Vagina (tissue), 2 donors: ENCODE measurements at places on chromosomes 5 and 9.
A peak's percentile ranks its signal among the peaks of the same experiment; 100 is the strongest.

DNA sequence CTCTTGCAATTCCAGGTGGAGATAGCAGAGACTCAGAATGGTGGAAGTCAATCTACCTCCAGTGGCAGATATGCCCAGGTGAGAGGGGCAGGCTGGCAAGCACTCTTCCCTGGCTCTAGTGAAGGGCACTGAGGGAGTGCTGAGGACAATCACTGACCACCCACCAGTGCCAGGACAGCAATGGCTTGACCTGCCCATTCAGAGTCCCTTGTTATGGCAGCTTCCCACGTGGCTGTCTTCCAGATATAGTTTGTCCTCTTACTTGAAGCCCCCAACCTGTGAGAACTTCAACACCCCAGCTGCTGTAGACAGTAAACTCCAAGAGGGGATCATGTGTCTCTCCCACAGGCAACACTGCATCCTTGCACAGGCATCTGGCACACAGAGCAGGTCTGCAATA, 104.7 kb downstream of the LHFPL2 start:
- no peak for DNase-seq
- H3K27ac ChIP-seq: no peak overlapping the region
- no peak overlapping the region for H3K4me3 ChIP-seq
- peaks cover 51% of the 10 kb centered on the region for H3K4me1 ChIP-seq
- H3K36me3 ChIP-seq: no peaks in the 10 kb centered on the region

DNA sequence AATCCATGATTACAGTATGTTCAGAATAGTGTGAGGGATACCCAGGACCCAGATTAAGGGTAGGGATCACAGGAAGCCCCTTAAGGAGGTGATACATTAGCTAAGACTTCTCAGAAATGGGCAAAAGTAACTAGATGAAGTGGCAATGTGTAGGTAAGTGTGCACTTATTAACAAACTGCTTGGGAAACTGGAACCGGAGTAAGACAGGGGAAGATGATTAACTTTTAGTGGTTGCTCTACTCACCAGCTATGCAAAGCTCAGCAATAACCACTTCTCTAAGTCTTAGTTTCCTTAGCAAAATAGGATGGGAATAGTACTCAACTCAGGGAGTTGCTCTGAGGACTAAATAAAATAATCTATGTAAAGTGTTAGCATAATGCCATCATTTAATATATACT, 182.2 kb downstream of the MCTP1 start:
- no peaks in the 10 kb centered on the region for H3K4me1 ChIP-seq
- no peaks in the 10 kb centered on the region for H3K27me3 ChIP-seq
- DNase-seq: no peak
- H3K4me3 ChIP-seq: no peak overlapping the region
- H3K36me3 ChIP-seq: no peaks in the 10 kb centered on the region

- no peak overlapping the region for H3K4me3 ChIP-seq
- no peak for DNase-seq
- peaks cover 35% of the 10 kb centered on the region for H3K4me1 ChIP-seq
- no peaks in the 10 kb centered on the region for H3K36me3 ChIP-seq
- no peaks in the 10 kb centered on the region for H3K27me3 ChIP-seq
- H3K27ac ChIP-seq: no peak overlapping the region
These were observed 29.6 kb upstream of the UBAC1 start for GRCh38 chr9:135990468-135991429.

- H3K4me1 ChIP-seq: peaks cover 7% of the 10 kb centered on the region
- H3K27ac ChIP-seq: no peak overlapping the region
- no peak for DNase-seq
- no peaks in the 10 kb centered on the region for H3K27me3 ChIP-seq
- no peaks in the 10 kb centered on the region for H3K36me3 ChIP-seq
- H3K4me3 ChIP-seq: no peak overlapping the region
These were observed 11.3 kb upstream of the DIPK1B start for GRCh38 chr9:136700959-136701667.

- H3K27ac ChIP-seq: no peak overlapping the region
- no peak for DNase-seq
- H3K4me1 ChIP-seq: no peaks in the 10 kb centered on the region
- H3K4me3 ChIP-seq: no peak overlapping the region
- no peaks in the 10 kb centered on the region for H3K27me3 ChIP-seq
These were observed 15.6 kb upstream of the PRKAA1 start for GRCh38 chr5:40813698-40814281.

DNA sequence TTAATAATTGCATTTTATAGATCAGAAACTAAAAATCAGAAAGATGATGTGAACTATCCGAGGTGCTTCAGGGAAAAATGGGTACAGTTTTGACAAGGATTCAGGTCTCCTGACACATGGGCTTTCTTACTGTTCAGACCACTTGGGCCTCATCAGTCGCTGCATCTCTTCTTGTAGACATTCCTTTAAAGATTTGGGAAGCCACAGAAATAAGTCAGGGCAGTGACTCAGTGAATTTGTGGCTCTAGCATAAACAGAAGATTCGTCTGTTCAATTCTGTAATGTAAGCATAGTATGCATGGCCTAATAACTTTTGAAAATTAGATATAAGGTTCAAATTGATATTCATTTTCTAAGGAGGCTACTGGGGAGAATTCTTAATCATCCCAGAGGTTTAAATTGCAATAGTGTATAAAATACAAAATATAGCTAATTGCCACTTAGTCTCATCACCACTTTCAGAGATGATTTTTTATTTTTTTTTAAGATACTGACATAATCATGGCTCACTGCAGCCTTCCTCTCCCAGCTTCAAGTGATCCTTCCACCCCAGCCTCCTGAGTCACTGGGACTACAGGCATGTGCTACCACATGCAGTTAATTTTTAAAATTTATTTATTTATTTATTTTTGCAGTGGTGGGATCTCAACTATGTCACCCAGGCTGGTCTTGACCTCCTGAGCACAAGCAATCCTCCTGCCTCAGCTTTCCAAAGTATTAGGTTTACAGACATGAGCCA, 48.9 kb downstream of the RASEF start:
- no peaks in the 10 kb centered on the region for H3K36me3 ChIP-seq
- DNase-seq: no peak

DNA sequence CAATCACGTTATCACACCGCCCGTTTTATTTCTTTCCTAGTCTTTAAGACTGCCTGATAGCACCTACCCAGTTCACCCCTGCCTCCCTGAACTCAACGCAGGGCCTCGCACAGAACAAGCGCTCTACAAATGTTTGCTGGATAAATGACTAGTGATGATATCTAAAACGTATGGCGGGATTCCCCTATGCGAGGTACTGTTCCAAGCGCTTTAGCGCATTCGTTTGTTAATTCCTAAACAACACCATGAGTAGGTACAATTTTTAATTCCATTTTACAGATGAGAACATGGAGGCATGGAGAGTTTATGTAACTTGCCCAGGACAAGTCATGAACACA, 6.6 kb downstream of the POU4F3 start:
- H3K4me3 ChIP-seq: no peak overlapping the region
- H3K27ac ChIP-seq: no peak overlapping the region
- peaks cover 10% of the 10 kb centered on the region for H3K4me1 ChIP-seq
- peaks cover 16% of the 10 kb centered on the region for H3K27me3 ChIP-seq
- DNase-seq: no peak
- H3K36me3 ChIP-seq: no peaks in the 10 kb centered on the region

DNA sequence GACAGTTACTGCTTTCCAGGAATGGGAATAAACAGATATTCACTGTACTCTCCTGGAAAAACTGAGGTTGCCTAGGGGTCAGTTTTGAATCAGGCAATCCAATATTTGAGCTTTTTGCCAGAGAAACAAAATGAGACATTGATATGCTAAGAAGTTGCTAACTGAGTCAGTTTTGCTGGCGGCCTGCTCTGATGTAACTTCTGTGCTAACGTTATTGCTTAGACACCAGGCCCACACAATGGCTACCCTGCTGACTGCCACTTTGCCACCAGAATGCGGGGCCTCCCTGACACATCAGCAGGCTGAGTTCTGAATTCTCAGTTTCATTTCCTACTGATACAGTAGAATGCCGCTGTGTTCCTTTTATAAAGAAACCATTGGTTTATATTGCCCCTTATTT, 18.2 kb upstream of the ZNF618 start:
- no peak overlapping the region for H3K4me3 ChIP-seq
- DNase-seq: no peak
- H3K4me1 ChIP-seq: no peaks in the 10 kb centered on the region

DNA sequence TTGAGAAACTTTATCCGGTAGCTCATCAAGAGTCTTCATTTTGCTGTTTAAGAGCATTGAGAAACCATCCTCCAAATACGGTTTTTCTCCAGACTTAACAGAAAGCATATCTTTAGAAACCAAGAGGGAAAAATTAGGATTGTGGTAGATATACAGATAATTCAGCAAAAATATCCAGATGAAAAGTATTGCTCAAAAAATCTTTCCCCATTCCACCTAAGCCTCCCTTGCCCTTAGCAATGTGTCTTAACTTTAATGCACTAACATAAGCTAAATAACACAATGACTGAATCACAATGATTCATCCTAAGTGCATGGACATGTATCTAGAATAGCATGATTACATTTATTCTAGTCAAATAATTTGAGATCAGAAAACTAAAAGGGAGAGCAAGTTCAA, 130.3 kb upstream of the TARS1 start:
- no peaks in the 10 kb centered on the region for H3K27me3 ChIP-seq
- H3K27ac ChIP-seq: no peak overlapping the region
- H3K4me3 ChIP-seq: no peak overlapping the region
- no peak for DNase-seq
- H3K36me3 ChIP-seq: no peaks in the 10 kb centered on the region
- no peaks in the 10 kb centered on the region for H3K4me1 ChIP-seq

- DNase-seq: no peak
- peaks cover 12% of the 10 kb centered on the region for H3K4me1 ChIP-seq
- peaks cover 3% of the 10 kb centered on the region for H3K27me3 ChIP-seq
- H3K36me3 ChIP-seq: no peaks in the 10 kb centered on the region
These were observed 46.3 kb downstream of the STC2 start for GRCh38 chr5:173281910-173282309.

GRCh38 chr9:135307300-135307699, 172.3 kb upstream of the PPP1R26 start:
- H3K27me3 ChIP-seq: no peaks in the 10 kb centered on the region
- peak; percentile 64 for DNase-seq
- peaks cover 5% of the 10 kb centered on the region for H3K4me1 ChIP-seq
- H3K27ac ChIP-seq: no peak overlapping the region

GRCh38 chr9:35338086-35338485, 151.8 kb upstream of the RUSC2 start:
- H3K27ac ChIP-seq: no peak overlapping the region
- DNase-seq: no peak
- no peaks in the 10 kb centered on the region for H3K36me3 ChIP-seq
- no peaks in the 10 kb centered on the region for H3K27me3 ChIP-seq

- H3K36me3 ChIP-seq: no peaks in the 10 kb centered on the region
- DNase-seq: no peak
- no peak overlapping the region for H3K4me3 ChIP-seq
- H3K27me3 ChIP-seq: no peaks in the 10 kb centered on the region
- no peak overlapping the region for H3K27ac ChIP-seq
- no peaks in the 10 kb centered on the region for H3K4me1 ChIP-seq
These were observed 91.9 kb upstream of the ITGA2 start for GRCh38 chr5:52897238-52897614.

DNA sequence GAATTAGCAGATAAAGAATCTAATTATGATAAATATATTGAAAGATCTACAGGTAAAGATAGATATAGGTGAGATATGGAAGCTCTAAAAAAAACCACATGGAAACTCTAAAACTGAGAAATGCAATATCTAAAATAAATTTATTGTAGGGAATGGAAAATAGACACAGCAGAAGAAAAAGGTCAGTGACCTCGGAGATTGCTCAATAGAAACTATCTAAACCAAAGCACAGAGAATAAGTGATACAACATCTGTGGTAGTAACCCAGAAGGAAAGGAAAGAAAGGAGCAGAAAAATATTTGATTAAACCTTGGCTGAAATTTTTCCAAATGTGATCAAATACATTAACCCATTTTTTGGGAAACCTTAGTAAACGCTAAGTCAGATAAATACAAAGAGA, 43.1 kb upstream of the GLIPR2 start:
- no peaks in the 10 kb centered on the region for H3K27me3 ChIP-seq
- no peak for DNase-seq
- no peak overlapping the region for H3K27ac ChIP-seq
- H3K4me1 ChIP-seq: no peaks in the 10 kb centered on the region

- H3K27ac ChIP-seq: no peak overlapping the region
- H3K27me3 ChIP-seq: no peaks in the 10 kb centered on the region
- H3K36me3 ChIP-seq: peaks cover 26% of the 10 kb centered on the region
- no peaks in the 10 kb centered on the region for H3K4me1 ChIP-seq
- H3K4me3 ChIP-seq: no peak overlapping the region
These were observed 56.9 kb downstream of the GPR21 start for GRCh38 chr9:123090198-123090896.

DNA sequence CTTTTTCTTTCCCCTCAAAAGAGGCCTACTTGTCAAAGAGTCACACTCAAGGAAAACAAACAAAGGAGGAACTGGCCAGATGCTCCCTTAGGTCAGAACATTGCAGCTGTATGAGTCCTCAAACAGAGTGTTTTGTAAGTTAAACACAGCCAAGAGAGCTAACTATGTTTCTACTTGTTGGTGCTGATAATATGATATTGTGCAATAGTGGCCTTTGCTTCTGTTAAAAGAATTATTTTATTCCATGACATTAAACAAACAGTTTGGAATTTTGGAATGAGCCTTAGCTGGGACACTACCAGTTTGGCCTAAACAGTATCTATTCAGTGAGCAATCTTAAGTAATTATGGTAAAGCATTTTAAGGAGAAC, 56.0 kb upstream of the TPD52L3 start:
- peak overlapping the region; percentile 53 for H3K27ac ChIP-seq
- no peak for DNase-seq
- H3K27me3 ChIP-seq: no peaks in the 10 kb centered on the region
- no peaks in the 10 kb centered on the region for H3K36me3 ChIP-seq

- no peak for DNase-seq
- no peak overlapping the region for H3K4me3 ChIP-seq
- no peaks in the 10 kb centered on the region for H3K27me3 ChIP-seq
- no peaks in the 10 kb centered on the region for H3K4me1 ChIP-seq
- no peaks in the 10 kb centered on the region for H3K36me3 ChIP-seq
- no peak overlapping the region for H3K27ac ChIP-seq
These were observed 561.1 kb upstream of the DAP start for GRCh38 chr5:11322133-11322532.

GRCh38 chr9:130636648-130637020, 27.8 kb upstream of the PRDM12 start:
- no peaks in the 10 kb centered on the region for H3K27me3 ChIP-seq
- H3K4me1 ChIP-seq: no peaks in the 10 kb centered on the region
- no peak overlapping the region for H3K4me3 ChIP-seq
- no peak overlapping the region for H3K27ac ChIP-seq

DNA sequence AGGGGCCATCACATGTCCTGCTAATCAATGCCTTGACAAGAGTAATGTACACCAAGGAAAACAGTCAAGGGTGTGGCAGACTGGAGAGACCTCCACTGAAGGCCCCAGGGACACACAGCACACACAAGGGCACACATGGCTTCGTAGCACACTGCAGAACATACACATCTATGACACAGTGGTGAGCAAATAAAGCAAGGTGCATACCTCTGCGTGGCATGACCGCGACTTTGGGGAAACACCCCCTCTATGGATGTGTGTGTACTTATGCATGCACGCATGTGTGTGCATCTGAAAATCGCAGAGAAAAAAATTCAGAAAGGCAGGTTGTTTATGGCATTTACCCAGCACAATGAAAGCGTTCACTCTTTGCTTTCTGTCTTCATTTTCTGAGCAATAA, 20.5 kb downstream of the SEMA4D start:
- H3K27me3 ChIP-seq: no peaks in the 10 kb centered on the region
- H3K4me1 ChIP-seq: peaks cover 51% of the 10 kb centered on the region
- H3K36me3 ChIP-seq: no peaks in the 10 kb centered on the region
- no peak for DNase-seq
